ENCODE measurements at places on chromosomes 1 and 21.
A peak's percentile ranks its signal among the peaks of the same experiment; 100 is the strongest.

- no peak for DNase-seq
These were observed 237.3 kb downstream of the FOXD2 start for GRCh38 chr1:47675047-47675675.

DNA sequence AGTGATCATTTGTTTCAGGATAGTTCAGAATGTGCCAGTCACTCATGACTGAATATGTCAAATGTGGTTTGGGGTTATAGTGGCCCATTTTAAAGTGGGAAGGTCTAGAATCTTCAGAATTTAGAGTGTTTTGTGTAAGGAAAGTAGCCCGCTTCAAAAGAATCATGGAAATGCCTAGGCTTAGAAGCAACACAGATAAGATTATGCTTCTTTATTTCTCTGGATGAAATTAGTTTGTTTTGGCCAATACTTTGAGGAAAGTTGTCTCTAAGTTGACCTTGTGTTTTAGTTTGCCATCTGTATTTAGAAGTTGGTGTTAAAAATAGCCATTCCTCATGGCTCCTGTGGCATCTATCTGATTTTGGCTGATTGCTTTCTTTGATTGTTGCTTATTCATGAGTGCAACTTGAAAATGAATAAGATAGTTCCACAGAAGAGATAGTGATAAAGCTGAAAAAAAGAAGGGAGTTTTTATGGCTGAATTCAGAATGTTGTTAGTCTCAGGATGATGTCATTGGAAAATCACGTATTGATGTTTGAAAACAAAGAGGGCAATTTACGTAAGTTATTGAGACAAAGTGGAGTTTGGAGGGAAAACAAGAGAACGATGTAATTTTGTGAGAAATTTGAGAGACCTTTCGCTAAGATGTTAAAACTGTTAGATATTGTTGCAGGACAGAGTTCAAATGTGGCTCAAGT, 71.9 kb downstream of the PLA2G4A start:
- DNase-seq = no peak

- DNase-seq = no peak
These were observed 27.7 kb downstream of the MX1 start for GRCh38 chr21:41453761-41454160.

- DNase-seq = no peak
These were observed 1371.0 kb downstream of the KCNT2 start for GRCh38 chr1:195236991-195237889.

GRCh38 chr1:195637539-195637938, 970.7 kb downstream of the KCNT2 start:
- no peak for DNase-seq

- DNase-seq = no peak
These were observed 367.4 kb downstream of the RPS6KC1 start for GRCh38 chr1:213418268-213419071.

DNA sequence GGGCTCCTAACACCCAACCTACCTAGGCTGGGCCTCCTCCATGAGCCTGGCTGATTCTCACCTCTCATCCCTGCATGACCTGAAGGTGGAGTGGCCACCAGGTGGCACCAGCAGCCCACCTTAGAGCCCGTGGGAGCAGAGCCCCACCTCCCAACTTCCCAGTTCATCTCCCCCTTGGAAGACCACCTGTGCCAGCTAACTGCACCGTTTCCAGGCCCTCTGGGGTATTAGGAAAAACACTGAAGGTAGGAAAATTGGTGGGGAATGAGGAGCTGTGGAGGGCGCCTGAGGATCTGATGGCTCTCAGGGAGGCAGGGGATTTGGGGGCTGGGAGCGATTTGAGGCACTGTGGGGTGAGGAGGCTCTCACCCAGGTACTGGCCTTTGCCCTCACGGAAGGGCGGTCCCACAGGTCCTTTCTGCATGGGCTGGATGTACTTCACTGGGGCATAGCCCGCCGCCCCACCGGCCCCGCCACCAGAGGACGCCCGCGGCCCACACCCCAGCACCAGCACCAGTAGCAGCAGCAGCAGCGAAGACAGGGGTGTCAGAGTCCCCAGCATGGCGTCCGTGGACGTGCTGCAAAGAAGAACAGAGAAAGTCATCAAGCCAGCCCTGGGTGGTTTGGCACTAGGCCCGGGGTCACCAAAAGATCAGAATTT, 11.1 kb downstream of the ADPRS start:
- DNase-seq = peak; percentile 84

- DNase-seq = no peak
These were observed 24.0 kb downstream of the PUM1 start for GRCh38 chr1:31041529-31041928.

DNA sequence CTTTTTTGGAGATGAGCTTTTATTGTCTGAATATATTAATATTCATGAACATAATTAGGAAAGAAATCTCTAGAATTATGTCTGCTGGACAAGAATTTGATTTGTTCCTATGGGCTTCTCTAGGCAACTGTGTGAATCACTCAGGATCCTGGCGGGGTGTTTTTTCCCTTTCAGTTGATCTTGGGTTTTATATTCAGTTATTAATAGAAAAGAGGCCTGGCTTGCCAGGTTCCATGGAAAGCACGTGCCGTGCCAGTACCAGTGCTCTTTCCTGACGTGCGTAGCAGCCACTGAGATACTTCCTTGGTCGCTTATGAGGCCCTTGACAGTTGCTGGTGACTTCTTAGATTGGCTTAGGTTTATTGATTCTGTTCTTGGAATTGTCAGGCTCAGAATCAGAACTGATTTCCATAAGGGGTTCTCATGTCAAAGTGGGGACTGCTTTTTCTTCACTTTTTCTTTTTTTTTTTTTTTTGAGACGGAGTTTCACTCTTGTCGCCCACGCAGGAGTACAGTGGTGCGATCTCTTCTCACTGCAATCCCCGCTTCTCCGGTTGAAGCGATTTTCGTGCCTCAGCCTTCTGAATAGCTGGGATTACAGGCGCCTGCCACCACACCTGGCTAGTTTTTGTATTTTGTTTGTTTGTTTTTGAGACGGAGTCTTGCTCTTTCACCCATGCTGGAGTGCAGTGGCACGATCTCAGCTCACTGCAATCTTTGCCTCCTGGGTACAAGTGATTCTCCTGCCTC, 48.7 kb upstream of the KIF1B start:
- no peak for DNase-seq

- peak; percentile 78 for DNase-seq
These were observed 5.9 kb upstream of the FNDC5 start for GRCh38 chr1:32876341-32877210.

DNA sequence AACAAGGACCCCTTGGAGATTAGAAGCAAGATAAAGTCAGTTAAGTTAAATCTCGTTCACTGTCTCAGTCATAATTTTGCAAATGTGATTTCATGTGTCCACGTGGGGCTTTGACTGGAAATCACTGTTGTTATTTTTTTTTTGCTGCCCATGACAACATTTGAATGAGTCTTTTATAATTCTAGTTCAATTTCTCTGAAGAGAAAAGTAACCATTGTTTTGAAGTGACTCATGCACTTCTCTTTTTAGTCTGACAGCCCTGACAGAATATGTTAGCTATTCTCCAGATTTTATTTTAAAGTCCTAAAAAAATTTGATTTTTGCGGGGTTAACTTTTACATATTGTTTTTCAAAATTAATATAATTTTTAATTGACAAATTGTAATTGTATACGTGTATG, 30.7 kb upstream of the NLRP3 start:
- DNase-seq = no peak

GRCh38 chr1:65323246-65323645, 13.9 kb downstream of the DNAJC6 start:
- DNase-seq = no peak

DNA sequence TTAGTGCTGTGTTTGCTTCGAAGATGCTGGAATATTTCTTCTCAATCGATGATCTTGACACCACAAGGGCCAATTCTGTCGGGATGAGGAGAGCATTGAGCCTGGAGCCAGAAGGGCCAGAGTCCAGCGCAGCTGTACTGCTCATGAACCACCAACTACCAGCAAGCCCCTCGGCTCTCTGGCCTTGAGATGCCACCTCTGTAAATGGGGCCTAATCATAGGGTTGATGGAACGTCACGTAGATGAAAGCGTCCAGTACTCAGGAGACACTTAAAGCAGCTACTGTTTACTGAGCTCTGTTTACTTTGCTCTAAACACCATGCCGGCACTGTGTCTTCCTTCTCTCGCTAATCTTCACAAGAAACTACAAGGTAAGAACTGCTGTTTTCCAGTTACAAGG, 26.3 kb downstream of the CCDC185 start:
- DNase-seq = no peak

DNA sequence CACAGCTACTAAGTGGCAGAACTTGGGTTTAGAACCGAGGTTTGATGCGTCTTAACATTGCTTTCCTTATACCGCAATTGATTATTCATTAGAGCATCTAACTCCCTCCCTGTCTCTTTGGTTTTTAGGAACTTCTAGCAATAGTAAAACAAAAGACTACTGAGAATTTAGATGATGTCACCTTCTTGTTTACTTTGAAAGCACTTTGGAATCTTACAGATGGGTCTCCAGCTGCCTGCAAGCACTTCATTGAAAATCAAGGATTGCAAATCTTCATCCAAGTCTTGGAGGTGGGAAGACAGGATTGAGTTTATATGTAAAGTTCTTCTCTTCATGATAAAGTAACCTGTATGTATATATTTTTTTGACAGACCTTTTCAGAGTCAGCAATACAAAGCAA, 35.0 kb downstream of the ZYG11A start:
- DNase-seq = no peak

DNA sequence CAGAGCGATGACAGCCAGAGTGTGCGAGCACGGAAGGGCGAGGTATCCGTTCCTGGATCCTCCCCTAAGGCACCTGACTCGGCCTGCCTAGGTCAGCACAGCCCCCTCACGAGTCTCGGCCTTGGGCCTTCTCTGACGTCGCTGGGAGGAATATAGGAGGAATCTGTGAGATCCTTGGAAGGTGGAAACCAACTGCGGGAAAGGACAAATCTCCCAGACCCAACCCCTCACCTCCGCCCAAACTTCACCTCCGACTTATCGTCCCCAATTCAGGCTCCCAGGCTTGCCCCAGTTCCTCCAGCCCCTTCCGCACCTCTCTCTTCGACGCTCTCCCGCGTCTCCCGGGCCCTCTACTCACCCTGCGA, 494 bp downstream of the APH1A start:
- no peak for DNase-seq

DNA sequence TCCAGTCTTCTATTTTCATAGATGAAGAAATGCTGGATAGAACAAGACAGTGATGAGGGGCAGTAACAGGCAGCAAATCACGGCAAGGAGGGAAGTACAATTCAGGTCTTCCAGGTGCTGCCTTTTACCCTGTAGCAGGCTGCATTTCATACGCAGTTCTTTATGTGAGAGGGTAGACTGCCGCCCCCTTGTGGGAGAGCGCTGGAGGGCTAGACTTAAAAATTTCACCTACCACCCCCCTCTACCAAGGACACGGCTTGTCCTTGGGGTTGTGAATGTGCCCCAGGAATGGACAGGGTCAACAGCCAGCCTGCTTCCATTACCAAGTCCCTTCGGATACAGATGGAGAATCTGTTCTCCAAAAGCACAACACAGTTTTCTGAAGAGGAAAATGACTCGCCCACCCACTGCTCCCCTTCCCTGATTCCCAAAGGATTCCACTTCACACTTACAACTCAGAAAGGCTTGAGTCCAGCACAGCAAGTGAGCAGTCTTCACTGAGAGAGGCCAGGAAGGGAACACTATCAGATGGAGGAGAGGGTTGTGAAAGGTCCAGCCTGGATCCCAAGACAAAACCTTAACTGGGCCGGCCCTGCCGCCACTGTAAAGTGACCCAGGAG, 7.4 kb downstream of the WDR77 start:
- DNase-seq = peak; percentile 70

DNA sequence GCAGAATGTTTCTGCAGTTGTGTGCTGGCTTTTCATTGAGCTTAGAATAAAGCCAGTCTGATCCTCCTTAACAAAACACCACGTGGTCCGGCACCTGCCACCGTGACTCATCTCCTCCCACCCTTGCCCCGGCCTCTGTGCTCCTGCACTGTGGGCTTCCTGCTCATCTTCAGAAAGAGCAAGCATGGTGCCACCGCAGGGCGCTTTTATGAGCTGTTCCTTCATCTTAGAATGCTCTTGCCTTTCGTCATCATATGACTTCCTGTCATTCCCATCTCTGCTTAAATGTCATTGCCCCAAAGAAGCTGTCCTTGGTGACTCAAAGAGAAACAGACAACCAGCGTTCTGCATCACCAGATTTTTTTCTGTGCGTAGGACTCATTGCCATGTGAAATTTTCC, 117.8 kb downstream of the HHAT start:
- peak; percentile 84 for DNase-seq

DNA sequence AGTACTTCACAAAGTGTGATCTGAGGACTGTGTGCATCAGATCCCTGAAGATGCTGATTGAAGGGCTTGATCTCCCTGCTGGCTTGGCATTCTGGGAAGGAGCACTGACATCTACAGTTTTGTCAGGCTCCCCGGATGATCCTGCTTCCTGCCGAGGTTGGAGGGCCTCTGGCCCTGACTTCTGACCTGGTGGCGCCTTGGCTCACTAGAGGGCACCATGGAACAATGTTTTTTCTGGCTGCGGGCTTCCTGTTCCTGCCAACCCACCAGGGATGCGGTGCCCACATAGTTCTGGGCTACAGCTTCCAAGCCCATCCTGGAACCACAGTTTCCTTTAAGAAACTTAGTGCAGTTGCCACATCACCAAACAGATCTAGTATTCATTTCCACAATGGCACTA, 38.8 kb upstream of the RASAL2 start:
- DNase-seq = no peak

- no peak for DNase-seq
These were observed 38.8 kb downstream of the HMGB4 start for GRCh38 chr1:33902486-33903209.

GRCh38 chr1:45490121-45490625, 790 bp downstream of the TESK2 start:
- DNase-seq = no peak

DNA sequence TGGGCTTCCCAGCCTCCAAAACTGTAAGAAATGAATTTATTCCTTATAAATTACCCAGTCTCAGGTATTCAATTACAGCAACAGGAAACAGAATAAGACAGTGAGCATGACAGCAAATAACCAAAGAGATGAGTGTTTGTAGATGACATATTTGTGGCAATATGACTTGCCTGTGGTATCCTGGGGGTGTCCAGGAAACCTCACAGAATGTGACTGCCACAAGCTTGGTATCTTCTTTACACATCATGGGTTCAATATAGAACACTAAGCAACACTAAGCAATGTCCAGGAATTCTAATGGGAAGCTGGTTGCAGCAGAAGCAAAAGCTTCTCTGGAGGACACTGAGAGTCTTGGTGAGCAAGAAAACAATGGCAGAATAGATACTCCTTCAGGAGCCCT, 236.4 kb upstream of the BEND5 start:
- no peak for DNase-seq

DNA sequence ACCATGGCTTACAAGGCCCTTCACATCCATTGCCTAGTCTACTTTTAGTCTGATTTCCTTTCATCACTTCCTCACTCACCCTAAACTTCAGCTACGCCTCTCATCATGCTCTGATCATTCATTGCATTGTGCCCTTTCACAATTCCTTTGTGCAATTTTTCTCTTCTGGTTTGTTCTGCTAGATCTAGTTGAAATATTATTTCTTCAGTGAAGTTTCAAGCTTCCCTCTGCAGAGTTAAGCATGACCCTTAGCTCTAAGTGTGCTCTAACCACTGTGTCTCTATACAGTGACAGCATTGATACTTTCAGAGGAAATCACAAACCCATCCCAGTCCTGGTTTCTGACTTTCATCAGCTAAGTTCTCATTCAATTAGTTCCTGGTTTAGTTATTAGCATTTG, 166.1 kb downstream of the PLA2G4A start:
- DNase-seq = no peak
